Fibroblast of skin of right quadriceps (primary cell): ENCODE measurements at places on chromosomes 3 and 15.

DNA sequence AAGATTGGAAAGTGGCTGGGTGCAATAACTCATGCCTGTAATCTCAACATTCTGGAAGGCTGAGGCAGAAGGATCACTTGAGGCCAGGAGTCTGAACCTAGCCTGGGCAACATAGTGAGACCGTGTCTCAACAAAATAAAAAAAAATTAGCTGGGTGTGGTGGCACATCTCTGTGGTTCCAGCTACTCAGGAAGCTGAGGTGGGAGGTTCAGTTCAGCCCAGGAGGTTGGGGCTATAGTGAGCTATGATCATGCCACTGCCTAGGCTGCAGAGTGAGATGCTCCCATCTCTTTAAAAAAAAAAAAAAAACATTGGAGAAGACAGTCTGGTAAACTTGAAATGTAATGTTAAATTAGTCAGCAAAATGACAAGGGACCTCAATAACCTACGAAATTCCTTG is 57.9 kb downstream of the STAG1 start:
- no peak for DNase-seq

GRCh38 chr3:140585828-140586227 is 92.0 kb upstream of the TRIM42 start:
- DNase-seq = peak; percentile 20

GRCh38 chr3:29410220-29410619 is 129.3 kb downstream of the RBMS3 start:
- DNase-seq = no peak

DNA sequence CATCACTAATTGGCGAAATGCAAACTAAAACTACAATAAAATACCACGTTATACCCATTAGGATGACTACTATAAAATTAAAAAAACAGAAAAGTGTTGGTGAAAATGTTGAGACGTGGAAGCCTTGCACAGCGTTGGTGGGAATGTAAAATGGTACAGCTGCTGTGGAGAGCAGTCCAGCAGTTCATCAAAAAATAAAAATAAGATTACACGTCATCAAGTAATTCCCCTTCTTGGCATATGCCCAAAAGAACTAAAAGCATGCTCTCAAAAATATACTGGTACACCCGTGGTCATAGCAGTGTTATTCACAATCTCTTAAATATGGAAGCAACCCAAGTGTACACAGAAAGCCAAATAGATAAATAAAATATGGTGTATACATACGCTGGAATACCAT is 71.8 kb upstream of the NDN start:
- no peak for DNase-seq

DNA sequence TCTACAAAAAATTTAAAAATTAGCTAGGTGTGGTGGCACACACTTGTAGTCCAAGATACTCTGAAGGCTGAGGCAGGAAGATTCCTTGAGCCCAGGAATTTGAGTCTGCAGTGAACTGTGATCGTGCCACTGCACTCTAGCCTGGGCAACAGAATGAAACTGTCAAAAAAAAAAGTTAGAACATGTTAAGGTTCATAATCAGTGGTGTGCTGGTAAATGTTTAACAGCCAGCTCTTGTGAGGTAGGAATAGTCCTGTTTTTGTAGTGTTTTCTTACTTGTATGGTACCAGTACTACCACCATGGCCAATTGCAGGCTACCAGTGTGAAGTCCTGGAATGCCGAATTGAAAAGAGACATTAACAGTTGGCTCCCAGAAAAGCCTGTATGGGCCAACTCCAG is 50.7 kb downstream of the ATG7 start:
- no peak for DNase-seq

DNA sequence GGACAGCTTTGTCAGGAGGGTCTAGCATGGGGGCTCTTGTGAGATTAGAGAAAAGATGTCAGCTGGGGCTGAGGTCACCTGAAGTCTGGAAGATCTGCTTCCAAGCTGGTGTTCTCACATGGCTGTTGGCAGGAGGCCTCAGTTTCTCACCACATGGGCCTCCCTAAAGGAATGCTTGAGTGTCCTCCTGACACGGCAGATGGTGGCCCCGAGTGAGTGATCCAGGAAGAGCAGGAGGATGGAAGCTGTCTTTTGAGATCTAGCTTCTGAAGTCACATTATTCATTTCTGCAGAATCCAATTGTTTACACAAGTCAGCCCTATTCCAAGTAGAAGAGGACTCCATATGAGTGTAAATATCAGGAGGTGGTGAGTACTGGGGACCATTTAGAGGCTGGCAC is 344.0 kb upstream of the PROK2 start:
- peak; percentile 37 for DNase-seq

- DNase-seq = no peak
Measured at GRCh38 chr3:152270937-152271336, 2.2 kb downstream of the MBNL1 start.
